ENCODE measurements at places on chromosomes 7 and 10.

DNA sequence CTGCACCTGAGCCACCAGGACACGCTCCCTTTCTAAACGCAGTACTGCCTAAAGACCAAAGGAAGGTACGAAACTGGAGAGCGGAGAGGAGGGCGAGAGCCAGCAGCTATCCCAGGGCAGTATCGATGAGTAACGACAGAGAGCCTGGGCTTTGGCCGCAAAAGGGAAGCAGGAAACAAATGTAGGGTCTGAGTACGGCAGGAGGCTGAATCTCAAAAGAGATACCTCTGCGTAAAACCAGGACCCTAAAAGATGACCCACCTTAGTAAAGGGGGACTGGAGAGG, 20.4 kb downstream of the PARP12 start:
- no peak for DNase-seq

DNA sequence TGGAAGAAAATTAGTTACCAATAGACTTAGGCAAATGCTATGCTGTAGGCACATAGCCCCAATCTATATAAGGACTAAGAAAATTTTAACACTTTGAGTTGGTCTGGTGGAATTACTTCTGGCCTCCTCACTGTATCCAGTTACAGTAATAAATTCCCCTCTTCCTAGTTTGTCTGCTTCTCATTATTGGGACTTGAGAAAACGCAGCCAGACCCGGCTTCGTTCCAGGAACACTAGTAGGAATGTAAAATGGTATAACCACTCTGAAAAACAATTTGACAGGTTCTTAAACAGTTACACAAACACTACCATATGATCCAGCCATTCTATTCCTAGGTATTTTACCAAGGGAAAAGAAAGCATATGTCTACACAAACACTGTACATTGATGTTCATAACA, 150.2 kb downstream of the VPS50 start:
- DNase-seq, result no peak

DNA sequence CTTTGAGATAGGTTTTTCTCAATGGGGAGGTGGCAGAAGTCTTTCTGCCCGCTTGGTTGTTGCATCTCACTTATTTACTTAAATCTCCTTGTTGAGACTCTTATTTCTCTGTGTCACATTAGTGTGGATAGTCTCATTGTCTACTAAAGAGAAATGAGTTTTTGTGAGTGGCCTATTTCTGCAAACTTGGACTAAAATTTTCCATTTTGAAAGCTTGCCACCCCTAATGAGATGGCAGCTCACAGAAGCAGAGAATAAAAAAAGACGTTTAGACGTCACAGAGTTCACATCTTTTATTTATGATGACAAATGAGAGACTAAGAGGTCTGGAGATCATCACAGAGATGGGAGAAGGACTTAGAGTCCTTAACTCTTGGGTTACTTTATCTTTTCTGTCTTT, 262.7 kb upstream of the PHYHIPL start:
- DNase-seq, result no peak

DNA sequence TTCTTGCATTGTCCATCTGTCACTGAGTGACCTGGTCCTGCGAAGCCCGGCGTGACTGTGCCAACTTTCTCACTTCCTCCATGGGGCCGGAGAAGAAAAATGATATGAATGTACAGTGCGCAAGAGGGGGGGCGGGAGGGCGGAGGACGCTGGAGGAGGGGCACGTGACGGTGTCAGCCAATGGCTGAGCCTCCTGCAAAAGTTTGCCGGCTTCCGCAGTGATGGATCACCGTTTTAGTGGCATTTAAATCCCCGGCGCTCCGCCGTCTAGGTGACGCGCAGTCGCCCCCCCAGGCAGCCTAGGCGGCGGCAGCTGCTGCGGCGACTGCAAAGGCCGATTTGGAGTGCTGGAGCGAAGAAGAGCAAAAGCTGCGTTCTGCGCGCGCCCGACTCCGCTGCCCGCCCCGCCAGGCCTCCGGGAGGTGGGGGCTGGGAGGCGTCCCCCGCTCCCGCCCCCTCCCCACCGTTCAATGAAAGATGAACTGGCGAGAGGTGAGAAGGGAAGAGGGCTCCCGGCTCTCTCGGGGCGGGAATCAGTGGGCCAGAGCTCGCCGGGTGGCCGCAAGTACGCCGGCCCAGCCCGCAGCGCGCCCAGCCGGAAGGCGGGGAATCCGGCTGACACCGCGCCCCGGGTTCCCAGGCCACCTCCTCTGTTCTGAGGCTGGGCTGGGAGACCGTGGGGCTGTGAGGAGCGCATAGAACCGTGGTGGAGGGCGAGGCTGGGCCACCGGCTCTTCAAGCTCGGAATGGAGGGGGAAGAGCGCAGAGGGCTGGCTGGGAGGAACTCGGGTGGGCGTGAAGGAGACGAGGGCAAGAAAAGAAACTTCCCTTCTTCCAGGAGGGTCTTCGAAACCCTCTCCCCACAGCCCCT, at the start of gene HOXA1:
HOXA1 (minus strand) TSS at position 104 of the 871 bp plus-strand sequence; CDS start at position 16, 88 bp downstream.
- peak; percentile 88 for DNase-seq

GRCh38 chr7:28135315-28135714, 45.3 kb downstream of the JAZF1 start:
- DNase-seq, result peak; percentile 59

GRCh38 chr7:18861514-18862118, 255.8 kb downstream of the TWIST1 start:
- DNase-seq, result peak; percentile 85

DNA sequence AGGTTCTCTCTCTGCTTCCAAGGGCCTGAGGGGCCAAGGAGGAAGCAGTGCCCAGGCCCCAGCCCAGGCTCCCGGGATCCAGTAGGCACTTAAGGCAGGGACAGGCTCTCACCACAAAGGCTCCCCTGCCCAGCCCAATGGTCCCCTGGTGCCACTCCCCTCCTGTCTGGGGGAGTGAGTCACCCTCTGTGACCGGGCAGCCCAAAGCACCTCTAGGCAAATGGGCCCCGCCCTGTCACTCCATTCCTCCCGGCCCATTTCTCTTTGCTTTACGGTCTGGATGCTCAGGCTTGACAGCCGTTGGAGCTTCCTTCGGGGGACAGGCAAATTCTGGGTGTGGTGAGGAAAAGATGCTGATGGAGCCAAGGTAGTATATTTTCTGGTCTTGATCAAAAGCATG, at the start of gene CALHM3:
CALHM3 (minus strand) TSS at position 106 of the 400 bp plus-strand sequence. CDS start 208 bp downstream, outside the sequence.
- DNase-seq, result no peak

DNA sequence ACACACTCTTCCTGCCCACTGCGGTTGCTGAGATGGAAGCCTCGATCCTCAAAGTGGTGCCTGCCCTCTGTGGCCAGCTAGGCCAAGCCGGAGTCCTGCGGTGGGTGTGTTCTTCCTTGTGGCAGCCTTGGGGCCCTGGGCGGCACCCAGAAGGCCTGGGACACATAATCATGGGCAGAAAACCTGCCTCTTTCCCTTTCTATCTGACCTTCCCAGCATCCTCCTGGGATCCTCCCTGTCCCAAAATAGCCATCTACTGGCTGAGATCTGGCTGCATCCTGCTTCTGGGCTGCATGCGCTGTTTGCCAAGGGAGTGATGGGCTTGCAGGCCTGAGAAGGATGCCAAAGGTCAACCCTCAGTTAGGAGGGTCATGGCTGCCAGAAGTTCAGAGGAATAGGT, 23.9 kb downstream of the COL13A1 start:
- no peak for DNase-seq
